GM13977 (cell line): ENCODE measurements at places on chromosomes 2 and 18.

GRCh38 chr18:46574000-46574742 is 82.8 kb downstream of the LOXHD1 start:
- peak; percentile 60 for DNase-seq

DNA sequence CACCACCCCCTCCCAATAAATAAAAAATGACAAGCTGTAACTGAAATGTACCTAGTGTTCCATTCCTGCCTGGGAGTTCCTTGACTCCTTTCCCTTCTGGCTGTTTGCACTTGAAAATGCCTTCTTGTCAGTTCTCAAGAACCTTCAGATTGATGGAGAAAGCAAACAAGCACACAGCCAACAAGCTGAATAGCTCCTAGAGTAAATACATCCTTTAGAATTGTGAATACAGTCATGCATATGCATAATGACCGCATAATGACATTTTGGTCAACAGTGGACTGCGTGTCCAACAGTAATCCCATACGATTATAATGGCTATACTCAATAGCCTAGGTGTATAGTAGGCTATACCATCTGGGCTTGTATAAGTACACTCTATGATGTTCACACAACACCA is 97.0 kb downstream of the LYPD6 start:
- DNase-seq, result no peak

DNA sequence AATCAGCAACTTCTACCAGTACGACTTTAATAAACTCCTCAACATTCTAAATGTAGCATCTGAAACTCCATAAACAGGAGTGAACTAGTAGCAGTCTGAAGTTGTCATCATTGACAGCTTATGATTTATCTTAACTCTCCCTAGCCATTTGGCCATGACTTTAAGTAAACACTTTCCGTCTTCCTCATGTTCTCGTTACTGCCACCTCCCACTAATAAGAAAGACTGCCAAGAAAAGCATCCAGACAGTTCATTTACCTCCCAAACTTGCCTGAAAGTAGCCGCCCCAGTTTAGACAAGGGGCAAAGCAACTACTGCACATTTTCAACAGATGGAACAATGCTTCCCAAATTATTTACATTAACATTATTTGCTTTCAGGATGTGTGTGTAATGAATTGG is 287.5 kb downstream of the OSR1 start:
- DNase-seq, result no peak

DNA sequence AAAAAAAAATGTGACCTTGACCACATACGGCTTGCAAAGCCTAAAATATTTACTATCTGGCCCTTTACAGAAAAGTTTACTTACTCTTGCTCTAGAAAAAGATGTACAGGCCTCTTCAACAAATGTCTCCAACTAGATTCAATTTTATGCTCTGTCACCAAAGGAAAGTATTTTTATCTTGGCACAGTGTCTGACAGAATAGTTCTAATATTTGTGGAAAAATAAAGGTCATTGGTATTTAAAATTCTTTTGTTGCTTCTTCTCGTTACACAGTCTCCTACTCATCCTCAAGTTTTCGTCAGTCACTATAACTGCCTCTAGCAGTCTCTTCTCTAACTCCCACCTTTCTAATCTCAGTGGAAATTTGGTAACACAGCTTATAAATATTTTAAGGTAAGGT is 1.4 kb downstream of the RBKS start:
- DNase-seq, result no peak

DNA sequence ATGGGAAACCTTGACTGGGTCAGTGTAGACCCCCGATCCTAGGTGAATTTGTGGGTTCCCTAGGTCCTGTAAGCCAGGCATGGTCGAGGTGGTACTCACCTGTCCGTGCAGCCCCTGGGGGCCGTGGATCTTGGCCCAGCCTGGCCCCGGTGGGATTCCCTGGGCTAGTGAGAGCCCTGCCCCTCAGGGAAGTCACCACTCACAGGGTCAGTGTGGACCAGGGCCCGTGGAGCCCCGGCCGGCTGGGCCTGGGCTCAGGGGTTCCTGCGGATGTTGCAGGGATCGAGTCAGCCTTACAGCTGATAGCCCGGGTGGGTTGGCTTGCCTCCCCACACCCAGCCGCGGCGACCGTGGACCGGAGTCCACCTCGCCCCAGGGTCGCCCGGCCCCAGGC is 528 bp downstream of the ATG9A start:
- no peak for DNase-seq

DNA sequence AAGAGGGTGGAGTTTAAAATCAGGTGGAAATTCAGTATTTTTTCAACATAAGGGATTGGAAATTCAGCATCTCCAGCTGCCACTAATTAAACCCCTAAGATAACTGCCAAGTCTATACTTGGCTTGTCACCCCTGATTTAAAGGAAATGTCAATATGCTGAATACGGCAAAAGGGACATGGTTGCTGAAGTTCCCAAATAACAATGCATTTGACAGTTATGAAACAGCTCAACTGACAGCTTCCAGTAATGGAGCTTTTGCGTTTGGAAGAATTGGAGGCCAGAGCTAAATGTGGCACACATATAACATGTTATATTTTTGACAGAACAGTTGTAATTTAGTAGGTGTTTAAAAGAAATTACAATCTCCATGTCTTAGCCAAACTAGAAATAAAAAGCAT is 1867.9 kb upstream of the LRRTM1 start:
- no peak for DNase-seq

DNA sequence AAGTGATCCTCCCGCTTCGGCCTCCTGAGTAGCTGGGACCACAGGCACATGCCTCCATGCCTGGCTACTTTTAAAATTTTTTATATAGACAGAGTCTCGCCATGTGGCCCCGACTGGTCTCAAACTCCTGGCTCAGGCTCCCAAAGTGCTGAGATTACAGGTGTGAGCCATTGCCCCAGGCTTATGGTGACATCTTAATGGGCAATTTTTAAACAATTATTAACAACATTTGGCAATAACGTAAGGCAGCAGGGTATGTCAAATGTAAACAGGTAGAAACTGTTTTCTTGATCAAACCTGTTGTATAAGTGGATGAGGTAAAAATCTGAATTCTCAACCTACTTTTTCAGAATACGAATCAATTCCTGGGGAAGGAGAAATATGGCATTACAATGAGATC is 11.0 kb downstream of the FECH start:
- DNase-seq, result no peak

DNA sequence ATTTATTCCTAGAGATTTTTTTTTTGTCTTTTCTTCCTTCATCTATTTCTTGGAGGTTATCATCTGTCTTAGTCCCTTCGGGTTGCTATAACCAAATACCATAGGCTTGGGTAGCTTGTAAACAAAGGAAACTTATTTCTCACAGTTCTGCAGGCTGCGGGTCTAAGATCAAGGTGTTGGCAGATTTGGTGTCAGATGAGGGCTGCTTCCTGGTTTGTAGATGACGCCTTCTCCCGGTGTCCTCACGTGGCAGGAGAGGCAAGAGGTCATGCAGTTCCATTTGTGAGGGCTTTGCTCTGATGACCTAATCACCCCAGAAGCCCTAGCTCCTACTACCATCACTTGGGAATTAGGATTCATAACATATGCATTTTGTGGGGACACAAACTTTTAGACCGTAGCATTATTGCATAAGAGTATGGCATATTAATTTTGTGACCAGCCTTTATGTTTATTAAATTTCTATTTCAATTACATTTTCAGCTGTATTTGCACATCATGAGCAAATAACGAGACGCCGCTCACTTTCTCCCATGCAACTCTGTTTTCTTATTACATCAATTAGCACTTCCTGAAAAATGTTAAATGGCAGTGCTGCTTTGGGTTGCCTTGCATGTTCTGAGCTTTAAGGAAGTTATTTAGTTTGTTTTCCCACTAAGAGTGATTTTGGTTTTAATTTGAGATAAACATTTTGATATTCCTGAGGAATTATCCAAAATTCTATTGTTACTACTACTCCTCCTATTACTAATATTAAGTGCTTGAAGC is 246.4 kb upstream of the HDAC4 start:
- no peak for DNase-seq

- DNase-seq, result no peak
Observed at GRCh38 chr2:239936838-239937581, 88.1 kb downstream of the NDUFA10 start.

DNA sequence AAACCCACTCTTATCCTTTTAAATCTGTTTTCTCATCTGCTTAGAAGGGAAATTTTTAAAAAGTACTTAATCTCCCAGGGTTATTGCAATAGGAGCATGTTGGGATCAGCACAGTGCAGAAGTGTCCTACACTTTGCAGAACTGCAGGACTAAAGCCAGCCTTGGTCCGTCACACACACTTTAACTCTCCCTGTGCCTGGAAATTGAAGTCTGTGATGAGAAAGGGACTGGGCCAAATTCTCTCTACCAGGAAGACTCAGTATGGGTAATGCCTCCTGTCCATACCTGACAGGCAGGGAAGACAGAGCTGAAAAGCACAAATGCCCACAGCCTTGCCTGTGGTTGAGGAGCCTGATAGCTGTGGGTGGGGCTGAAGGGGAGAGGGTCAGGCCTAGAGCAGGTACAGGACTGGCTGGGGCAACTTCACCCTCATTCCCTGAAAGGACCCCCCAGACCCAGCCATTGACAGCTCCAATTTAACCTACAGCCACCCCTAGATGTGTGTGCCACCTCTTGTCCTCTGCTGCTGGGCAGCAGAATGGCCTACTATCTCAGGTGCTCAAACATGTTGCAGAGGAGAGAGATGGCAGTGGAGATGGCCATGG is 377.2 kb upstream of the KLHL29 start:
- no peak for DNase-seq

DNA sequence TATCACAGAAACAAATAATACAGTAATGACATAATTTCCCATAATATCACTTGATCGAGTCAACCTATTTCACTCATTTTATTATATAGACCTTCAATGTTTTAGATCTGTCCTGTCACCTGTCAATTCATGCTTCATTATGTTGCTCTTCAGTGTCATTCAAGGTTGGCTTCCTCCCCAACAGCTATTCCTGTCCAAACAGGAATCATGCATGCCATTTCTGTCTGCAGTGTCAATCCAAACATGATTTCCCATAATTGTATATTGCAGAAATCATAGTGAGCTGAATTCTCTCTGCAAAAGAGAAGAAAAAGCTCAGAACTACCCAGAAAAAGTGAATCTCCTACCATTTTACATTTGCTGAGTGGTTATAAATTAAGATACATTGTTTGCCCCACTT is 628.6 kb downstream of the NR4A2 start:
- DNase-seq, result no peak

DNA sequence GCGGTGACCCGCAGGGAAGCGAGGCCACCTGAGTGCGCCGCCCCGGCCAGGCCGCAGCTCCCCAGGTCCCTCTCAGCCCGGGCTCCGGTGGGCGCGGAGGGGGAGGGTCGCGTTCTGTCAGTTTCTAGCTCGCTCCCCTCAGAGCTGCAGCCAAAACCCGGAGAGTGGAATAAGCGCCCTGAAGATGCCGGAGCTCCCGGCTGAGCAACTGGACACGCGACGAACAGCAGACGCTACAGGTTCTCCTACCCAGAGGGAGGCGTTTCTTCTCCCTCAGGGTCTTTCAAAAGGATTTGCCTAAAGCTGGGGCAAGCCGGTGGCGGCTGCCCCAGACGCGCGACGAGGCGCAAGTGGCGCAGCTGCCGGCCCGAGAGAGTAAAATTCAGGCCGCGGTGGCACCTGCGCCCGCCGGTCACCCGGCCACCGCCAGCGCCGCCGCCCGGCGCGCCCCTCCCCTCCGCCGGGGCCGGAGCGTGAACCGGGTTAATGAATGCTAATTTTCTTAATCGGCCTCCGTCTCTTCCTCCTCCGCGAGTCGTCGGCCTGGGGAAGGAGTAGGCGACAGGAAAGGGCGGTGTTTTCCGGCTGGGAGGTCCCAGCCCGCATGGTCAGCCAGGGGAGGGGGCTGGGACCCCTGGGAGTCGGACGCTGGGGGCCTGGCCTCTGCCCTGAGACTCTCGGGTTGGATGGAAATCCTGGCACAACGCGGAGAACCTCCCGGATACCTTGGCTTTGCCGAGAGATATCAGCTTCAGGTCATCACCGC is 845 bp upstream of the CDC42EP3 start:
- peak; percentile 90 for DNase-seq

GRCh38 chr18:68439642-68440041 is 275.3 kb downstream of the TMX3 start:
- DNase-seq, result no peak

GRCh38 chr2:226660526-226660925 is 139.1 kb downstream of the IRS1 start:
- no peak for DNase-seq

DNA sequence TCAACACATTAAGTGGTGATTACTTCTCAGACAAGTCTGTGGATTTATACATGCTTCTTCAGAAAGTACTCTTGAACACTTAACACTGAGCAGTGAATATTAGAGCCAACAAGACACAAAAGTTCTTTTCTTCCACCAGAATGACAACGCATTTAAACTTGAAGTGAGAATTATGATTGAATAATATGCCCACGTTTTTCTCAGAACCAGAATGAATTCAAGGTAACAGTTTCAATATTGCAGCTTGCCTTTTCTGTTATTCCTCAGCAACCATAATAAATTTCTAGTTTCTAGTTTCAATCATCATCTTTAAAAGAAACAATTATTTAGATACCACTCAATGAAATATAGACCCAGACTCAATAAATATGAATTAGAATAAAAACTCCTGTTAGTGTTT is 547.0 kb downstream of the NUP35 start:
- DNase-seq, result no peak

DNA sequence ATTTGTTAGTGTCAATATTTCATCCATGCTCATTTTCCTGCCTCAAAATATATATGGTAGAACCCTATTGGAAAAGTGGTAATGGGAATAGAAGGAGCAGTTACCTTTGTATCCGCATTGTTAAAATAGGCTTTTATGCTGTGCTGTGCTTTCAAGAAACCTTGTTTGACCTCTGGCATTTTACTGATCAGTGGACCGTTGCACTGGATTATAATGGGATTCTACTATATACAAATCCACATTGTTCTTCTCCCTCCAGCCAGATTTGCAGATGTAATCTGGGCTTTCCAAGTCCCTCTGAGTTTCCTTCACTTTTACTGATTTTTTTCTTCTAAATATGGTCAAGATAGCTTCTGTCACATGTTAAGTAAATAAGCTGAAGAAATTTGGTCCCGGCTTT is 23.3 kb upstream of the FAM237A start:
- DNase-seq, result no peak

DNA sequence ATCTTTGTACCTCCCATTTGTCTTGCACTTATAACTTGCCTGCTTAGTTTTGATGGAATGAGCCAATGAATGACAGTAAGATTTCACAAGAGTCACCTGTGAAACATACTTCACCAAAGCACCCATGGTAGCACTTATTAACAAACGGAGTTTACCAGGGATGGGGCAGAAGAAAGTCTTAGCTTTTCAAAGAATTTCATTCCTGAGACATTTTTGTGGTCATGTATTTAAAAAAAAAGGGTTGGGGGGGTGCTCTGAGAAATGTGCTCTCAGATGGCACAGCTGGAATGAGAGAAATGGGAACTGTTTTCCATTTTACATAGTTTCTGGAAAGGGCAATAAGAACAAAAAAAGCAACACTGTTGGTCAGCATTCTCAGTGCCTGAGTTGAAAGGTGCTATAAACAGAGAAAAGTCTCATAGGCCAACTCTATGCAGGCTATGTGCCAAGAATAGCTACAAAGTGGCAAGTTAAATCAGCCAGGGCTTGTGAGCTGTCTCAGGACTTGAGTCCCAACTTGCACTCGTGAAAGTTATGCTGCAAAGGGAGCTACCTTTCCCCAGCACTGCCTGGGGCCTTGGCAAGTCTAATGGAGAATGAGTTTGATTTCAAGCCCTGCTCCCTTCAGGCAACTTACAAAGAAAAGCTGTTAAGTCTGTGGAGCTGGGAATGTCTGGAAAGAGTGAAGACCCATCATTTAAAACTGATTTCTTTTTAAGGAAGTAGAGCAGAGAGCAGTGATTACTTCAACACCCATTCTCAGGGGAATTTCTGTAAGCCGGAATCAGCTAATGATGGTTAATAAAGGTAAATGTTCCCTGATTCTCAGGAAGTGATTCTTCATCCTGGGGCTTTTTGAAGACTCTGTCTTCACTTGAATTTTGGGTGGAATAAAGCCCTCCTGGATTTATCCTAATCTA is 170.6 kb downstream of the SLC8A1 start:
- DNase-seq, result no peak
